ENCODE measurements at places on chromosomes 11 and 22.

DNA sequence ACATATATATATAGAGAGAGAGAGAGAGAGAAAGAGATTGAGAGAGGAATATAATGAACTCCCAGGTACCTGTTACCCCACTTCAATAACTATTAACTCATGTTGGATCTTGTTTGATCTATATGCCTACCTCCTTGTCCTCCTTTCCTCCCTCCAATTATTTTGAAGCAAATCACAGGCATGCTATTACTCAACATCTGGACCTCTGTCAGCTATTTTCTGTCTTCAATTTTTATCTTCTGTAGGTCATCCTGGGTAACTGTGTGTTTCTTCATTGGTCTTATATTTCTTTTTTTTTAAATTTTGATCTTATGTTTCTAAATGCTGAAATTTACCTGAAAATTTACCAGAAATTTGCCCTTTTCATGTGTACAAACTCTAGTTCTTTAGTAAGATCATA is 24.8 kb downstream of the UVRAG start:
- DNase-seq, result no peak

- DNase-seq, result no peak
Measured at GRCh38 chr11:18392434-18393321, 1.7 kb upstream of the LDHA start.

DNA sequence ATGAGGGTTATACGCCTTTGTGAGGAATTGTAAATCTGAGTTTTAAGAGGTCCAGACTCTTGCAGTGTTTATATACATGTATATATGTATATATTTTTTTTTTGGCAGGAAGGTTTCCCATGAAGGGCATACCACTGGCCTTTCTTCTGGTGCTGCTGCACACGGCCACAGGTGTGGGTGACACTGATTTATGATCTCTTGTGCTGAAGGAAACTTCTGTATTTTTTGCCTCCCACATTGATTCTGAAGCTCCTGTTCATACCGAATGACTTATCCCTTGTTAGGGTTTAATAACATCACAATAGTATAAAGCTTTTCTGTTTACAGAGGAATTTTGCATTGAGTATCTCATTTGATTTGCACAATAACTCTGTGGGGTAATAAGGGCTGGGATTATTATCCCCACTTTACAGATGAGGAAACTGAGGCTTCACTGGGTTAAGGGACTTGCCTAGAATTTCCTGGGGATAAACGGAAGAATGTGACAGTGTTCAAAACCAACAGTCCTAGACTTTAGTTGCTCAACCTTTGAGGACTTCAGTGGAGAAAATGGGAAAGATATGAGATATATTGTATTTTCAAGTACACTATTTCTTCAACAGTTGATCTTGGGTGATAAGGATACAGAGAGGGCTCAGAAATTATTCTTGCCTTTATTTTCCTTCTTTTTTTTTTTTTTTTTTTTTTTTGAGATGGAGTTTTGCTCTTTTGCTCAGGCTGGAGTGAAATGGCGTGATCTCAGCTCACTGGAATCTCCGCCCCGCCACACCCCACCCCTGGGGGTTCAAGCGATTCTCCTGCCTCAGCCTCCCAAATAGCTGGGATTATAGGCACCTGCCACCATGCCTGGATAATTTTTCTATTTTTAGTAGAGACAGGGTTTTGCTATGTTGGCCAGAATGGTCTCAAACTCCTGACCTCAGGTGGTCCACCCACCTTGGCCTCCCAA is 70.1 kb downstream of the MICAL2 start:
- DNase-seq, result no peak

DNA sequence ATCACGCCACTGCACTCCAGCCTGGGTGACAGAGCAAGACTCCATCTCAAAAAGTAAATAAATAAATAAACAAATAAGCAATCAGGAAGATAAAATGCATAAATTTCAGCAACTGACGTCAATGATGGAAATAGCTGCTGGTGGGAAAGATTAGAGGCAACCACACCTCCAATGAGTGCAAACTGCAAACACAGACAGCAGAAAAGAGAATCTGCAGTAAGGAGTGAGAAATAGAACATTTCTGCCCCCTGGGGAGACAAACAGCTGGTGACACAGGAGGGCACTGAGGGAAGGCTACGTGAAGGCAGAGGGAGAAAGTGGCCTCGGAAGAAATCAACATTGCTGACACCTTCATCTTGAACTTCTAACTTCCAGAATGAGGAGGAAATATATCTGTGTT is 6.5 kb downstream of the PI4KA start:
- DNase-seq, result no peak

DNA sequence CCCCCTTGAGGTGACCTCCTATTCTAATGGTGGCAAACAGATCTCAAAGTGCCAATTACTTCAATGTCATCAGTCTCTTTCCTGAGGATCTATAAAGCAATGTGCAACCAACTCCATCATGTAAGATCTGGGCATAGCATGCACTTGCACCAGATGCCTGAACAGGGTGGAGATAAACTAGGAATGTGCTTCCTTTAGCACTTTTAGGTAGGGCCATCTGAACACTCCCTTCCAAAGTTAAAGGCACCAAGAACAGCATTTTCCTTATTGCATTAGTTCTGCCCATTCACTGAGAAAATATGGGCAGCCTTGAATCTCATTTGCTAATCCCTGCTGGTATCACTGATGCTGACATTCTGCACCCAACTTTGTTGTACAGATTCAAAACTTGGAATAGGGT is 112.0 kb downstream of the SGSM3 start:
- no peak for DNase-seq

DNA sequence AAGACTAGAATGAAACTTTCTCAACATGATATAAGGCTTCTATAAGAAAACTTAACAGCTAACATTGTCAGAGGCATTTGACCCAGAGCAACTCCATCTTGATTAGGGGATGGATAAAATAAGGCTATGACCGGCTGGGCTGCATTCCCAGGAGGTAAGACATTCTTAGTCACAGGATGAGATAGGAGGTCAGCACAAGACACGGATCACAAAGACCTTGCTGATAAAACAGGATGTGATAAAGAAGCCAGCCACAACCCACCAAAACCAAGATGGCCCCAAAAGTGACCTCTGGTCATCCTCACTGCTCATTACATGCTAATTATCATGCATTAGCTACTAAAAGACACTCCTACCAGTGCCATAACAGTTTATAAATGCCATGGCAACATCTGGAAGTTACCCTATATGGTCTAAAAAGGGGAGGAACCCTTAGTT is 135.2 kb downstream of the TTC28 start:
- no peak for DNase-seq

GRCh38 chr11:35784699-35785098 is 122.1 kb downstream of the TRIM44 start:
- DNase-seq, result no peak

- no peak for DNase-seq
Measured at GRCh38 chr11:62652161-62653006, 718 bp downstream of the INTS5 start.

DNA sequence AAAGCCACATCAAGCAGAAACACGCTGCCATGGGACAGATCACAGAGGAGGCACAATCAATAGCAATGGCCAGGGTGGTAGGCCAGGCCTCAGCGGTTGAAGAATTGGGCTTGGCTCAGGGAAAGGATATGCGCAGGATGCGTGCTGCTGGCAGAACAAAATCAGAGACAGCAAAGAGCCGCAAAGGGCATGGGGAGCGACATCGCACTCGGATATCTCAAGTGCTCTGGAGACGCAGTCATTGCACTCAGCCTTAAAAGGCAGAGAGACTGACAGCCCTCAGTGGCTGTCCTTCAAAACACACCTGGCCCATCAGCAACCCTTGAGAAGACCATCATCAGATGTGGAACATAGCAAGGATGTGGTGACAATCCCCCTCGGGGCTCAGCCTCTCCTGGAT is 50.5 kb downstream of the CSNK2A3 start:
- no peak for DNase-seq

DNA sequence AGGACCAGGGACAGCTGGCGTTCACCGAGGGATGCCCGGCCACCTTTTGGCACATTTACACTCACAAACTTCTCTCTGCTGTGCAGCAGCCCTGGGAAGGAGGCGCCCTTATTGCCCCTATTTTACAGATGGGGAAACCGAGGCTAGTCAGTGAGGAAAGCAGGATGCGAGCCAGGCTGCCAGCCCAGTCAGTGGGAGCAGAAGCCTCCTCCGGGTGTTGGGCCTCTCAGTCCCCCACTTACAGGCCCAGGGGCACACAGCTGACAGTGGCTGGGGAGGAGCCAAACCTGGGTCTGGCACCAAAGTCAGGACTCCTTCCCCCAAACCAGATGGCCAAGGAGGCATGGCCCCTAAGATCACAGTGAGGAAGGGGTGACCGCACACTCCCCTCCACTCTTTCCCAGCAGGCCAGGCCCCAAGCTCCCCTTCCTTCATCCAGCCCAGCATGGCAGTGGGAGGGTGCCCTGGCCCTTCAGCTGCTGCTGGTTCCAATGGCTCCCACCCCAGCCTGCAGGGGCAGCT is 121.4 kb upstream of the ANO1 start:
- DNase-seq, result no peak

DNA sequence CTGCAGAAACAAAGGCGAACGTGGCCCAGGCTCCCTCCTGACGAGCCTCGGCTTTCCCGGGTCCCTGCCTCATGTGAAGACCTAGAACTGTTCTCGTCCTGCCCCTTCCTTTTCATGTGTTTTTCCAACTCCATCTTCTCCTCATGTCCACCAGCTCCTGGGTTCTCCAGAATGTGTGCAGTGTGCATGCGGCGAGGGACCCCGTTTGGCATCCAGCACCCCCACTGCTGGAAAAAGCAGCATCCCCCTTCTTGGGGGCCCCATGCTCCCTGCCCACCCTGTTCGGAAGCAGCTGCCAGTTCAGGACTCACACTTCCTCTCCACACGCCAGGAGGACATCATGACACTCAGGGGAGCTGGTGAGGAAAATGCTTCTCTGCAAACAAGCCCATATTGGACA is 313.5 kb downstream of the BRD1 start:
- no peak for DNase-seq

DNA sequence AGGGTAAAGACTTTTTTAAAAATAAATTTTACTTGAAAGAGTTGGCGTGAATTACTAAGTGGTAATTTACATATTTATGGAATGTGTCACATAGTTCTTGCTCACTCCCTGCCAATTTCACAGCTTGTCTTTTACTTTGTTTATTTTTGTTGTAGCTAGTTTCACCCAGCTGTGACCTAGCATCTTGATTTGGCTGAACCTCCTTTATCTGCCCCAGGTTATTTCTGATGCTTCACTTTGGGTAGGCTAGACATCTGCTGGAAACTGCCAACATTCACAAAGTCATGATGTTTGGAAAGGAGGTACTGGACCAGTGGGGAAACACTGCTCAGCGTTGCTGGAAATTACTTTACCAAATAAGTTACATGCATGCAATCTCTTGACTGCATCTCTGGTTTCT is 1676.0 kb upstream of the RAG2 start:
- no peak for DNase-seq

DNA sequence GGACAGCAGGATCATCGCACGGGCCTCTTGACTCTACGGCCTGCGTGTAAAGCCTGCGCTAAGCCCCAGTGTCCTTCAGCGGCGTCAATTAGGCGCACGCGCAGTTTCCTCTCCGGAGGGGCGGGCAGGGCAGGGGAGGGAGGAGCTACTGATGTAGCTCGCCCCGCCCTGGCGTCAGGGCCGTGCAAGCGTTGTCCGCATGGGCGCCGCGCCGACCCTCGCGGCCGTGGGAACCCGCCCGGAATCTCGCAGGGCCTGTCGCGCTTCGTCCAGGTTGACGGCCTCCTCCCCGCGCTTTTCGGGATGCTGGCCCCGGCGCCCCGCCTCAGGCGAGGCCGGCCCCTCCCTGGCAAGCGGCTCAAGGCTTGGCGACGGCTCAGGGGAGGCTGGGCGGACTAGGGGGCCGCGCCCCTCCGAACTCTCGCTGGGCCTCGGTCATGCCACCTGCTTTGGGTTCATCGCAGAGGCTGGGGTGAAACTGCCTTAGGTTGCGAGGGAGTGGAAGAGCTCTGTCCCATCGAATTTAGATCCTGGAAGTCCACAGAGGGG is 61.1 kb downstream of the ST3GAL4 start:
- DNase-seq, result peak; percentile 59

DNA sequence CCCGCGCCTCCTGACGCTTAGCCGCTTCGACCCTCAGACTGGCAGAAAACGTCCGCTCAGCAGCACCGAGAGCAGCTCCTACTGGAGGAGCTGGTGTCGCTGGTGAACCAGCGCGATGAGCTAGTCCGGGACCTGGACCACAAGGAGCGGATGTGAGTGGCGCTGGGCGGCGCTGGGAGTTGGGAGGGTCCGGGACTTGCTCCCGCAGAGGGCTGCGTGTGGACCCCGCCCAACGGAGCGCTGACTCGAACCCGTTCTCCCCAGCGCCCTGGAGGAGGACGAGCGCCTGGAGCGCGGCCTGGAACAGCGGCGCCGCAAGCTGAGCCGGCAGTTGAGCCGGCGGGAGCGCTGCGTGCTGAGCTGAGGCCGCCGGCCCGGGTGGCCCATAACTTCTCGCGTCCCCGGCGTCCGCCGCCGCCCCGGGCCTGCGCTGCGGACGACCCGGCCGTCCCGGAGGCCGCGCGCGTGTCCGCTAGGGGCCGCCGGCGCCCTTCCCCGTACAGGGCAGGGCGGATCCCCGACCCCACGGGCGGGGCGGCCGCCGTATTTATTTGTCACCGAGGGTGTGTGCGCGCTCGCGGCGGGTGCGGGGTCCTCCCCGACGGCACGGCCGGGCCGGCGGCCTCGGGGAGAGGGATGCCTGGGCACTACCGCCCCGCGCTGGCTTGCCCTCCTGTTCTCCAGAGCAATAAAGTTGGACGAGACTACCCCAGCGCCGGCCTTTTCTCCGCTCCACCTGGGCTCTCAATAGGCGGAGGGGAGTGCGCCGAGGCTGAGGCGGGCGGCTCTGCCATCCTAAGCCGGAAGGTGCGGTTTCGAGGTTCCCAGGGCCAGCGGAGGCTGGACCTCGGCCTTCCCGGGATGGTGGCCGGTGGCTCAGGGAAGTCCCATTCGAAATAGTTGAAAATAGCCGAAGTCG is 3.4 kb downstream of the KCNK7 start:
- no peak for DNase-seq

- no peak for DNase-seq
Measured at GRCh38 chr11:114260077-114260476, 36.1 kb upstream of the NNMT start.

DNA sequence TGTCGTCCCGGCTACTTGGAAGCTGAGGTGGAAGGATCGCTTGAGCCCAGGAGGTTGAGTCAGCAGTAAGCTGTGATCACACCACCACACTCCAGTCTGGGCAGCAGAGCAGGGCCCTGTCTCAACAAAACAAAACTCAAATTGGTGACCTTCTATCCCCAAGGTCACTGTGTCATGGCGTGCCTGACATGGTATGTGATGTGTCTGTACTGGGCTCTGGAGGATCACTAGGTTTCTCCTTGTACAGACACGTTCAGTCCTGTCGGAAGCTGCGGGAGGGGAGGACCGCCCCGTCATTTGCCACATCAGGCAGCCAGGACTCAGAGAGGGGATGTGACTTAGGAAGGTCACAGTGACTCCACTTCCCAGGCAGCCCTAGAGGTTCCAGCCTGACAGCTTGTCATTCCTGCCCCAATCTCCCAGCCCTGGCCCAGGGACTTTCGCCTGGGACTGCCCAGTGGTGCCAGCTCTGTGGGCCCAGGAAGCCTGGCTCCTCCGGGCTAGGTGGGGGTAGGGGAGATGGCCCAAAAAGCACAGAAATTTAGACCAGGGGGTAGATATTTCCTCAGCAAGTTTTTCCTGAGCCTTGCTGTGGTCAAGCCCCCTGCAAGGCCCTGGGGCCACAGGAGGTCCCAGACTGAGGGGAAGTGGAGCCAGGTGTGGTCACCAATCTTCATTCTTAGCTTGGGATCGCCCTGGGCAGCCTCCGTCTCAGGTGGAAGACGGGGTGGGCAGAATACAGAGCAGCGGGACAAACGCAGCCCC is 53.2 kb downstream of the TRIOBP start:
- DNase-seq, result no peak
